ENCODE measurements at places on chromosomes 5 and 9.
A peak's percentile ranks its signal among the peaks of the same experiment; 100 is the strongest.

GRCh38 chr9:19201899-19202891 is 28.3 kb upstream of the DENND4C start:
- peak; percentile 56 for DNase-seq

DNA sequence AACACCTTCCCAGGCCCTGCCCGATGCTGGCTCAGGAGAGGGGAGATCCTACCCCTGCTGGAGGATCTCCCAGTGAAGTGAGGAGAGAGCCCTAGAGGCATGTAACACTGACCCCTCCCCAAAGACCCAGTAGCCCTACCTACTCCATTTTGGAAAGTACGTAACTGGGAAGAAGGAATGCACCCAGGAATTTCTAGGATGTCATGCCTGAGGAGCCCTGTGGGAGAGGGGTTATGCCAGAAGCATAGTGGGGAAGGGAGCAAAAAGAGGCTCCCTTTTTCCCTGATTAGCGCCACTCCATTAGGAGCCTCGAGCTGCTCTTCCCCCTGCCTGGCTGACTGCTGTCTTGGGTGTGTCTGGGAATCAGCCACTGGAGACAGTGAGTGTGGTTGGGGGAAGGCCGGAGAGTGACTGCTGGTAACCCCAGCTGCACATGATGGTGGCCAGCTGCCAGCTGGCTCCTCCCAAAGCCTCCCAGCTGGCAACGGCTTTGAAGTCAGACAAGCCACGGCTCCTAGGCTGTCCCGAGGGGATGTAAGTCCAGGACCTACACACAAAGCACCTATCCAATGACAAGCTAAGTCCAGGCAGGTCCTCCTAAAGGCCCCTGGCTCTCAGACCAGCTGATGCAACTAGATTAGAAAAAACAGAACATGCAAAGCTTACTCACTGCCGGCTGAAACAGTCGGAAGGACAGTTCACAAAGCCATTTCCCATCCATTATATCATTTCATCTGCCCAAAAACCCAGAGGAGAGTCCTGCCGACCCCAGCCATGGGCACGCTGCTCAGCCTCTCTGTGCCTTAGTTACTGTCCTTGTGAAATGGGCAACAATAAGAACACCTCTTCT is 136.5 kb upstream of the ABCA1 start:
- peak; percentile 99 for DNase-seq

DNA sequence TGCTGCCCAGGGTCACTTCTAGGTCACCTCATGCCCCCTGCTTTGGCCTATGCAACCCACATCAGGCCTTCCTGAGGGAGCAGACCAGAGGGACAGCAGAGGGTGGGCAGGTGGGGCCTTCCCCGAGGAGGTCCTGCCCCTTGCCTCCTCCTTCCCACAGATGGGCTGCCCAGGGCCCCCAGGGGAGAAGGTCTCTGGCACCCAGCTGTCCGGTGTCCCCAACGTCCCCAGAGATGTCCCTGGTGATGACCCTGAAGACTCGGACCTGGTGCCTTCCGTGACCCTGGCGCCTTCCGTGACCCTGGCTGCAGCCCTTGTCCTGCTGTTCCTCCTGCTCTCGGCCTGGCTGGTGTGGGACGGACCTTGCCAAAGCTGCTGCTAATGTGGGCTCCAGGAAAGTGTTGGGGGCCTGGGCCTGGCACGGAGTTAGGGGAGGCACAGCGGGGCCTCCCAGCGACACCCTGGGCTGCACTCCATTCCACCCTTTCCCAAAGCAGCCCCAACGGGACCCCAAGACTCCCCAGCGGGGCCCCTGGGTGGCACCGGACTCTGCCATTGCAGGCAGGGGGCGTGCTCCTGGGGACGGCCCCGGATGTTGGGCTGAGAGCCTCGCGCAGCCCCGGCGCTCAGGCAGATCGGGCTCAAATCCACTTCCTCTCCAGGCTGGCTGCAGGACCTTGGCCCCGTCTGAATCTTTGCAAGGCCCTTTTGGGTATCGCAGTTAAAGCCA is 6.8 kb upstream of the SLC2A6 start:
- DNase-seq: no peak

GRCh38 chr5:61801174-61801573 is 469.1 kb downstream of the ZSWIM6 start:
- no peak for DNase-seq

GRCh38 chr5:61030163-61030482 is 85.1 kb downstream of the NDUFAF2 start:
- no peak for DNase-seq

DNA sequence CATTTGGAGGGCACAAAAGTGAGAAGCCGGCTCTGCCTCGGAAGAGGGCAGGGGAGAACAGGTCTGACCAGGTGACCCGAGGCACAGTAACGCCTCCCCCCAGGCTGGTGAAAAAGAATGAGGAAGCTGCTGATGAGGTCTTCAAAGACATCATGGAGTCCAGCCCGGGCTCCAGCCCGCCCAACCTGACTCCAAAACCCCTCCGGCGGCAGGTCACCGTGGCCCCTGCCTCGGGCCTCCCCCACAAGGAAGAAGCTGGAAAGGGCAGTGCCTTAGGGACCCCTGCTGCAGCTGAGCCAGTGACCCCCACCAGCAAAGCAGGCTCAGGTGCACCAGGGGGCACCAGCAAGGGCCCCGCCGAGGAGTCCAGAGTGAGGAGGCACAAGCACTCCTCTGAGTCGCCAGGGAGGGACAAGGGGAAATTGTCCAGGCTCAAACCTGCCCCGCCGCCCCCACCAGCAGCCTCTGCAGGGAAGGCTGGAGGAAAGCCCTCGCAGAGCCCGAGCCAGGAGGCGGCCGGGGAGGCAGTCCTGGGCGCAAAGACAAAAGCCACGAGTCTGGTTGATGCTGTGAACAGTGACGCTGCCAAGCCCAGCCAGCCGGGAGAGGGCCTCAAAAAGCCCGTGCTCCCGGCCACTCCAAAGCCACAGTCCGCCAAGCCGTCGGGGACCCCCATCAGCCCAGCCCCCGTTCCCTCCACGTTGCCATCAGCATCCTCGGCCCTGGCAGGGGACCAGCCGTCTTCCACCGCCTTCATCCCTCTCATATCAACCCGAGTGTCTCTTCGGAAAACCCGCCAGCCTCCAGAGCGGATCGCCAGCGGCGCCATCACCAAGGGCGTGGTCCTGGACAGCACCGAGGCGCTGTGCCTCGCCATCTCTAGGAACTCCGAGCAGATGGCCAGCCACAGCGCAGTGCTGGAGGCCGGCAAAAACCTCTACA is 11.8 kb downstream of the QRFP start:
- DNase-seq: no peak

DNA sequence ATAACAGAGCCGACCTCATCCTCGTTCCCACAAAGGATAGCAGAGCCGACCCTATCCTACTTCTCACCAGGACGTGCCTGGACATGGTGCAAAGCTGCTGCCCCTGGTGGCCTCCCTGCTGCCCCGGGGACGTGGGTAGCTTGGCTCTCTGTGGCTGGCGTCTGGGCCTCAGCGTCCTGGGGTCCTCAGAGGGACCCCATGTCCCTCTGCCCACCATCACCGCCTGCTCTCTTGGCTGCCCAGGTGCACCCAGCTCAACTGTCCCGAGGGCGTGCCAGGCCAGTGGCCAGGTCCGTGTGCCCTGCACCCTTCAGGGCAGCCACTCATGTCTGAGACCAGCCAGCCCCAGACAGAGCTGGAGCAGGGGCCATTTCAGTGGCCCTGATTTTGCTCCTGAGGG is 8.5 kb downstream of the NKD2 start:
- DNase-seq: no peak

- peak; percentile 61 for DNase-seq
These were observed 27.7 kb upstream of the SSBP2 start for GRCh38 chr5:81778642-81779041.

DNA sequence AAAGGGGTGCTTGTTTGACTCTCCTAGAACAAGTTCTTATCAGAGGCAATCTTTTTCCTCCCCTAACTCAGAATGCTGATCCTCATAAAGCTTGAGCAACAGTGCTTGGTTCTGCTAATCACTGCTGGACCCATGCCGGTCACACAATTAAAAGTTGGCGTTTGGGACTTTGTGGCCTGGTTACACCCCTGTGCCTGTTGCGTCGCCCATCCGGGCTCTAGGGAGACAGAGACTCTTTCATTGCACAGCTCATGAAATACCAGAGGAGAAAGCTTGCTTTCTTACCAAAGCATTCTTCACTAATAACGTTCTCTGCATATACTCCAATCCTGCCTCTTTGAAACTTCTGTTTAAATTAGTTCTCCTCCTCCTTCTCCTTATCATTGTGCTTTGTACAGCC is 301.1 kb downstream of the NR3C1 start:
- DNase-seq: no peak

DNA sequence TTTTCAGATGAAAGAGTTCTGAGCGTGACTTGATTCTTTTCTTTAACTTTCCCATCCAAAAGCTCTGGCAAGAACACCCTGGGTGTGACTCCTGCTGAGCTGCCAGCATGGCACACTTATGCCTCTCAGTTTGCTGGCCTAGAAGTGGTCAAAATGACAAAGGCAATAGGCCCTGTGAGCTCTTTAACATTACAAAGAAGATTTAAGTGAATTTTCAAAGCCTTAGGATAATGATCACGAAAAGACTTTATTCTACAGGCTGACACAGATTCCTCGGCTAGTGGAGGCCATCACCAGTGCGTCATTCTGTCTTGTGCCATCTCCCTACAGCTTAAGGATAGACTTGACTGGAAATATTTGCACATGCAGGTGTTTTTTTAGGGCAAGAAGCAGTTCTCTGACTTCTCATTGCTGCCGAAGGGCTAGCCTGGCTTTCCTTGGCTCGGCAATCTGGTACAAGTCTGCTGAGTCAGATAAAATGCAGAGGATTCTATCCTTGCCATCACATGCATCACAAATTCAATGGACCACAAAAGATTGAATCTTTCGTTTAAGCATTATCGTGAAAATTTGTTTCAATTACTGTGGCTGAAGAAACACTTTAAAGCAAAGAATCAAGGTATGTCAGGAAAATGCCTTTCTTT is 311.5 kb downstream of the COX7C start:
- no peak for DNase-seq

DNA sequence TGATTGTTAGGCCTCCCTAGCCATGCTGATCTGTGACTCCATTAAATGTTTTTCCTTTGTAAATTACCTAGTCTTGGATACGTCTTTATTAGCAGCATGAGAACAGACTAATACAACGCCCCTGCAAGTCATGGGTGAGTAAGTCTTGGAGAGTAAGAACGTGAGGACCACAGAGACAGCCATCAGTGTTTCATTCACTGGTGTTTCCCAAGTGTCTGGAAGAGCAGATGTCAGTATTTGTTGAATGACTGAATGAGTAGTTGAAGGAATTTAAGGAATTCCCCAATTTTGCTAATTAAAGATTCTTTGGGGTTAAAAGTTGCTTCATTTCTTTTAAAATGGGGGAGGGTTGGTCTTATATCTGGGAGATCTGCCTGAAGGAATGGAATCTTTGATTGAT is 178.8 kb downstream of the TRIO start:
- no peak for DNase-seq

- peak; percentile 22 for DNase-seq
These were observed 57.4 kb downstream of the NRG2 start for GRCh38 chr5:139985733-139986132.

DNA sequence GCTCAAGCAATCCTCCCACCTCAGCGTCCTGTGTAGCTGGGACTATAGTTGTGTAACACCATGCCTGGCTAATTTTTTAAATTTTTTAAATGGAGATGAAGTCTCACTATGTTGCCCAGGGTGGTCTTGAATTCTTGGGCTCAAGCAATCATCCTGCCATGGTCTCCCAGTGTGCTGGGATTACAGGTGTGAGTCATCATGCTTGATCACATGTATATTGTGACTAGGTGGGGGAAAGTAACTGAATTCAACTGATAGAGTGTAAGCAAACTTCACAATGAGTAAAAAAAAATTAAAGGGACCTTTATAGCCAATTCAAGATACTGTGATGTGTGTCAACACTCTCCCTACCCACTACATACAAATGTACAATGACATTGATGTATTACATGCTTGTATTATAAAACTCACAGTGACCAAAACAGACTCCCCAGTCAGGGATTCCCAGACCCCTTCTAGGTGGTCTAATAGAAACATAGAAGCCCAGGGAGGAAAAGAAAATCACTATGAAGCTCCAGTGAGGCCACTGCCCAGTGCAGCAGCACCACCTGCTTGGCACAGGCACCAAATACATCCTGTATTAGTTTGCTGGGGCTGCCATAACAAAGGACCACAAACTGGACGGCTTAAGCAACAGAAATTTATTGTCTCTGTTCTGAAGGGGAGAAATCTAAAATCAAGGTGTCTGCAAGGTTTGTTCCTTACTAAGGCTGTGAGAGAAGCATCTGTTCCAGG is 8.8 kb downstream of the PLGRKT start:
- no peak for DNase-seq

DNA sequence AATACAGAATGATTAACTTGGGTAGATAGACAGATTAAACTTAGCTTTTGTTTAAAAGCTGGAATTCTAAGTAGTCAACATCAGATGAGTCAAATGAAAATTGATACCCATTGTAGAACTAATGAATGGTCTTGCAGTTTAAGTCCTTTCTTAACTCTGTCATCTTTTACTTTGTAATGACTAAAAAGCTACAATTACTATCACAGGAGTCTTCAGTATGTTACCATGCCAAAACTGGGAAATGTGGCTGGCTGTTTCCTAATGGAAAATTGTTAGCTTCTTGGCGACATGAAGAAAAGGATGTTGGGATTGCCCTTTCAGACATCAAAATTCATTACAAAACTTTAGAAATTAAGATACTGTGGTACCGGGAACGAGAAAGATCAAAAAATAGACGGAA is 20.2 kb upstream of the ANXA1 start:
- peak; percentile 30 for DNase-seq

- no peak for DNase-seq
These were observed 70.3 kb downstream of the TEK start for GRCh38 chr9:27179245-27179865.

DNA sequence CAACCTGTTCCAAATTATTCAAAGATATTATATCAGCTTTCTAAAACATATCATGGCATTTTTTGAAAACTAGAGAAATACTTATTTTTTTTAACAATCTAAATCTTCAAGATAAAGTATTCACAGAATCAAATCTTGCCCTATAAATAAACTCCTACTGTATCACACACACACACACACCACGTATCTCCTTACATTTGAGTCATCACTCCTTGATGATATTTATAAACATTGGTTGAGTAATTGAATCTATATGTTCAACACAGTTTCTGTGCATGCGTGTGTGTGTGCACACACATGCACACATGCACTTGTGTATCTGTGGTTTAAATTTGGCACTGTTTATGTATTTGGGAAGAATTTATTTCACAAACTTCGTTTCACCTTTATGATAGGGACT is 1716.4 kb downstream of the EFNA5 start:
- no peak for DNase-seq

DNA sequence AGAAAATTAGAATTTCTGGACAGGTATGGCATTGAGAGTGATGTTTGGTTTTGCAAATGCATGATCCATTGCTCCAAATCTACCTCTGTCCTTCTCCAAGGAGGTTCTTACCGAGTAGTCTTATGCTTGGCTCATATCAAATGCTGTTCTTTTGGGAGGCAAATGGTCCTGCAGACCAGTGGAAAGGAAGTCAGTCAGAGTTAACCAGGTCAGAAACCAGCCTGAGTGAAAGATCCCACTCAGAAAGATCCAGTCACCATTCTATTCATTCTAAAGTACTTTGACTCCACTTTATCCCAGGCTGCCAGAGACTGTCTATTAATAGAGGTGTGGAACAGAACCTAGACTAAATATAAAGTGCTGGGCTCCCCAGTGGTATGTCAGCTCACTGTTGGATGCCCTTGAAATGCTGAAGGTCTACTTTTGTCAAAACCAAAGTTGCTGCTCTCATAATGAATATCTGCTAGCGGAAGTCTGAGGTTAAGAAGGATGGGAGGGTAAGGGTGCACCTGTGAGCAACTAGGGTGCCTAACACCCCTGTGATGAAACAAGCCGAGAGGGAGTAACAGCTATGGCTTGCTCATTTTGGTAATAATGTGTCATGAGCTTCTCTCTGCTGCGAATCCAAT is 302.2 kb downstream of the ZNF608 start:
- no peak for DNase-seq
